RPMI7951 (cell line): ENCODE measurements at places on chromosomes 3 and 15. TPM values are rescaled to one million over a fixed set of nuclear protein-coding genes. Genes with fewer than 3 reads are reported as not detected.

Gene TSPAN3
- 248 and 261 TPM in 2 replicates for total RNA-seq

DNA sequence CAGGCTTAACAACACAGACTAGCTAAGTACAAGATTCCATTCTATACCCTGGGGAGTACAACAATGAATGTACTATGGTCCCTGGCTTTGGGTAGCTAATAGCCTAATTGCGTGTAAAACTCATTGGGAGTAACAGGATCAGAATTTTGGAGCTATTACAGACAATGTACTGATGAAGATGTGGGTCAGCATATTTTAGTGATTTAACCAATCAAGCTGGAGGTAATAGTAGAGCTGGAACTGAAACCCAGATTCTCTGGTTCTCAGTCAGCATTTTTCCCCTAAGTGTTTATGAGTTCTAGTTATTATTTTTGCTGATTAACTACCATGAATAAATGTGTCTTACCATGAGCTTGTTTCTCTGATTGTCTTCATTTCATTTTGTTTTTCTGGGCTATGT, 578.7 kb downstream of the NLGN1 start:
- DNase-seq = no peak

Gene TRPM1
- total RNA-seq = not detected in 2 replicates

Gene UBA5
- total RNA-seq = 40.6 and 46.3 TPM in 2 replicates

- no peak for DNase-seq
These were observed 14.5 kb upstream of the RNU6-1 start for GRCh38 chr15:67854358-67854757.

DNA sequence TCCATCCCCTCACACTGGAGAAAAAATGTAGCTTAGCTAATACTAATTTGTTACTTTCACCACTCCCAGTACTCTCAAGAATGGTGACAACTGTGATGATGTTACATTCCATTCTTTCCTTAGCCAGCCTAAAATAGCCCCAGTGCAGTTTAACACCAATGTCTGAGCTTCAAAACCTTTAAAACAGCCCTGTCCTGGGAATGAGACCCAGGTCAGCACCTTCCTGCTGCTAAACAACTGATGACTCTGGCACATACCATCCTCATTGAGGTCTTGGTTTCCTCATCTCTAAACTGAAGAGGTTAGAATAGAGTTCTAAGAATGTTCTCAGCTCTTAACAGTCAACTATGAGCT, 3.8 kb downstream of the SCAMP2 start:
- DNase-seq = no peak

Gene CCR1
- 0.36 and 0.59 TPM in 2 replicates for total RNA-seq

DNA sequence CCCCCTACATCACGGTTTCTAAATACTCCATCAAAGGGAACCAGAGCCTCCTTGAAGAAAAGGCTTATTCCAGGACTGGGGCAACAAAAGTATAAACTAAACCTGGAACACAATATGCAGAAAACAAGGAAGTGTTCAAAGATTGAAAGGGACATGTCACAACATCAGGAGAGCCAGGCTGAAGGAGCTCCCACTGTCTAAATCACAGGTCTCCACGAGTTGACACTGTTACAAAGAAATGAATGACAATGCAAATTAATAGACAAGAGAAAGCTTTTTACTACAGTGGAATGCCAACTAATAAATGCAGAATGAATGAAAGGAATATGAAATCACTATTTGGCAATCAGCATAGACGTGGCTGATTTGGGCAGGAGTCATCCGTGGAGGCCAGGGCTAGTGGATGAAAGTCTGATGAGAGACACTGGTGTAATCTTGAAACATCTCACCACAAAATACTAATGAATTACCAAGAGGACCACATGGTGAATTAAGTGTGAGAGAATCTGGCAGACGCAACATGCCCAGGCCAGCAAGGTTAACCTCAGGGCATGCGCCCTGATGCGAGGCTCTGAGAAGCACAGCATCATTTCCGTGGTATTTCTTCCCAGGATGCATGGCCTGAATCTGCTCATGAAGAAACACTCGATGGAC, 123.8 kb upstream of the TJP1 start:
- DNase-seq = peak; percentile 16

DNA sequence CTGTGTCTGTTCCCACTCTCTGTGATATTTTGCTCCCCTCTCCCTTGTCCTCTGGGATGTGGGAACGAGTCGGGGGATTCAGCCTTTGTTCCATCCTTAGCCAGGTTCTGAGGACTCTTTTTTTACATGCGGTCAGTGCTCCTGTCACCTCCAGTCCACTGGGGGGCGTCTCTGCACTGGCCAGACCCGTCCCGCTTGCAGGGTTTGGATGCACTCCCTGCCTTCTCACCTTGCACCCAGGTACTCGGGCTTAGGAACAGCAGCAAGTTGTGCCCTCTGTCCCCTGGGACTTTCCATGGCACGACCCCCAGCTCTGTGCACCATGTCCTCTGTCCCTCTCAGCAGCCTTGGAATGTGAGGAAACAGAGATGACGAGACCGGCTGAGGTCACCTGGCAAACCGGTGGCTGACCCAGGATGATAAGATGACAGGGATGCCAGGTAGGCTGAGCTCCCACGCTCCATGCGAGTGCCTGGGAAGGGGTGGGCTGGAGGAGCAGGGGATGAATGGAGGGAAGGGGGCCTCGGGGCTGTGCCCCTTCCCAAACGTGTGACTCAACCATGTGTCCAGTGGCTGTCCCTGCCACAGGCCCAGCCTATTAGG, 27.3 kb upstream of the FGD5 start:
- DNase-seq = peak; percentile 45

Gene ZNF639
- total RNA-seq = 51.8 and 59.1 TPM in 2 replicates

Gene SERPINI2
- not detected in 2 replicates for total RNA-seq

Gene CRBN
- total RNA-seq = 64.9 and 73.5 TPM in 2 replicates

DNA sequence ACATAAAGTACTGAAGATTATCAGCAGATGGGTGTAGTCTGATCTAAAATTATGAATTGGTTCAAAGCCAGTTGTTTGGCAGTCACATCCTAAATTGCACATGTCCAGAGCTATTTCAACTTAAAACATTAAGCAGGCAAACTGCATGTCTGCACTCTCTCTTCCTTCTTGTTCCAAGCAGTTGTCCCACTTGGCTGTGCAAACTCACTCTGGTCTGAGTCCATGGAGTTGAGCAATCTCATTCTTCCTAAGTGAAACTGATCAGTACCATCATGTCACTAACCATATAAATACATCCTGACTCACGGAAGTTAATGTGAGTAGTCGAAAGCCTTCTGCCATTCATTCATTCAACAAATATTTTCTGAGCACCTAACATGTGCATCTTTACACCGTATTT, 353.0 kb downstream of the ROBO1 start:
- DNase-seq = no peak
